ENCODE measurements at places on chromosomes 11 and 22.
A peak's percentile ranks its signal among the peaks of the same experiment; 100 is the strongest.

DNA sequence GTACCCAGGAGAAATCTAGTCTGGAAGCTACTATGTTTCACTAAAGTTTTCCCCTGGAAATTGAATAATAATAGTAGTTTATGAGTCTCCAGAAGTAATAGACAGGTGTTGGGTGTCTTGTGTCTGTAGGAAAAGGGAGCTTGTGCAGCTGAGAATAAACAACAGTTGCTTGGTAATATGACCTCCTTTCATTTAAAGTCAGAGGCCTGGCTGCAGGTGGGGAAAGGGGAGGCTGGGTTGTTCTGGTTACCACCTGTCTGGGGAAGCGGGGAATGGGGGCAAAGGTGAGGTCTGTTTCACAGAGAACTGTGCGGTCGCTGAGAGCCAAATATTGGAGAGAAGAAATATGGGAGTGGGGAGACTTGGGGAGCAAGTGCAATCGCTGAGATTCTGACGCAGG is 3.3 kb upstream of the GRAMD1B start:
- DNase-seq: no peak

- DNase-seq: no peak
Measured at GRCh38 chr11:31641477-31642062, 132.0 kb downstream of the ELP4 start.

DNA sequence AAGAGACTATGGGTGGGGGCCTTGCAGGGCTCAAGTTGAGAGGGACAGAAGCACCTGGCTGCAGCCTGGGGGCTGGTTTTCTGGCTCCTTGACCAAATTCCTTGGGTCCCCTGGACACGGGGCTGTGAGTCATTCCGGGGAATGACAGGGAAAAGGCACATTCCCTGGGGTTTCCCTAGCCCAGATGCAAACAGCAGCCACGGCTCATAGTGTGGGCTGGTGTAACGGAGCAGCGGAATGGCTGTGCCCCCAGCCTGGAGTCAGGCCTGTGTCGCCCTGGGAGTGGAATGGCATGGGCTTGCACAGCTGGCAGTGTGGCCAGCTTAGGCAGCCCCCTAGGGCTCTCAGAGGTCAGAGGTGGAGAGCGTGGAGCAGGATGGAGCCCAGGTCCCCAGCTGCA is 77.6 kb upstream of the KCNQ1OT1 start:
- DNase-seq: no peak

DNA sequence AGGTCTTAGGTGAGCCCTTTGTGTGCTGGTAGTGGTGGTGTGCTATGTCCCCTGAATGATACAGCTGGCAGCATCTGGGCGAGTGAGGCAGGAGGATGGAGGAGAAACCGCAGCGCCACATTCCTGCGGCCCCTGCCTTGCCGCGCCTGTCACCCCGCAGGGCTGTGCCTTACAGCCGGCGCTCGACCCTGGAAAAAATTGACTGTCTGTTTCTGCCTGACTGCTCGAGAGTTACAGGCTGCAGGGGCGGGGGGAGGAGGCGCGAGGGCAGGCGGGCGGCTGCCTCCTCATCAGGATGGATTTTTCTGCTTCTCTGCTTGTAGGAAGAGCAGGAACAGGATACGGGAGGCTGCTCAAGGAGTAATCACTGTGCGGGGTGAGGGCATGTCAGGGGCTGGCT is 443.4 kb downstream of the MIAT start:
- DNase-seq: no peak

DNA sequence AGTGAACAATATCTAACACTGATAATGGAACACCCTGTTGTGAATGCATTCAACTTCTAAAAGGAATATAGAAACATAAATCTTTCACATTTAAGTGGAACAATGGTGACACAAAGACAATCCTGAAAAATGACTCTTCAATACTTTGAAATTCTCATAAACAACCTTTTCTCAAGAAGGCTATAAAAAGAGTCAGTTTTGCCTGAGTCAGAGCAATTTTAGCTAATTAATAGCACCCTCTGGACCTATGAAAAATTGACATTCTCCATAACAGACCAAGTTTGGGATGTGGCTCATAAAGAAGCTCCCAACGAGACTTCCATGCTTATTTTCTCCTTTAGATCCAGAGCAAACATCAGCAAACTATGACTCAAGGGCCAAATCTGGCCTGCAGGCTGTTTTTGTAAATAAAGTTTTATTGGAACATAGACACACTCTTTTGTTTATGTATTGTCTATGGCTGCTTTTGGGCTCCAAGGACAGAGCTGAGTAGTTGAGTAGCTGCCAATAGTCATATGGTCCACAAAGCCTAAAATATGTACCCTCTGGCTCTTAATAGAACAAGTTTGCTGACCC is 108.0 kb downstream of the MAML2 start:
- no peak for DNase-seq

DNA sequence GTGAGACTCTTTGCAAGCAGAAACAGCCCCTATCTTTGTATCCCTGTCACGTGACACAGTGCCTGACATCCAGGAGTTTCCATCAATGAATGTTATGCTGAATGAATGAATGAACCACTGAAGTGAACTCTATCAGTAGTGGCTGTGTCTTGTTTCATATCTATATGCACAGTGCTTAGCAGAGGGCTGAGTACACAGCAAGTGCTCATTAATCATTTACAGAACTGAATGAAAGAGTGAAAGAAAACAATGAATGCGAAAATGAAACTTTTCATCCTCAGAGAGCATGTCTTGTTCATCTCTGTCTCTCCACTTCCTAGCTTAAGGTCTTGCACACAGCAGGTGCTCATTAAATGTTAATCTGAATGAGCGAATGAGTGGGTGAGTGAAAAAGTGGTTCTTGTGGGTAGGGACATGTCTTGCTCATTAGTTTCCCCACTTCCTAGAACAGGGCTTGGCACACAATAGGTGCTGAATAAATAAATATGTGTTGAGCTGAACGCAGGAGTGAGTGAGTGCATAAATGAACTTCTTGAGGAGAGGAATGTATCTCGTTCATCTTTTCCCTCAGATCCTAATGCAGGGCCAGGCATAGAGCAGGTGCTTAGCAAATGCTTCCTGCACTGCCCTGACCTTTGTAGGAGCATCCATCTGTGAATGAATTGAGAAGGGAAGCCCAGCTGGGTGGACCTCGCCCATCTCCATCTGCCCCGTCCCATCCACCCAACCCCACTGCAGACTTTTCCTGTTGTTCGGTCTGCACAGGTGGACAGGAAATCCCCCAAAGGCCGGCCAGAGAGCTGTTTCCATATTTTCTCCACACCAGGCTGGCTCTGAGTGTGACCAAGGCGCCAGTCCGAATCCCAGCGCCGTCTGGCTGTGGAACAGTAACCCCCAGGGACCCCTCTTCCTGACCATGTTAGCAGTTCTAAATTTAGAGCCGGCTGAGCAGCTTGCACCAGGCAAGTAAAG is 113.4 kb upstream of the CRYBB3 start:
- DNase-seq: no peak

- no peak for DNase-seq
Measured at GRCh38 chr11:285021-285893, 3.7 kb upstream of the PGGHG start.

- peak; percentile 98 for DNase-seq
Measured at GRCh38 chr11:95790123-95790932, at the start of gene CEP57. CEP57 (plus strand) TSS chr11:95790498; CDS start chr11:95790699, 201 bp downstream.

DNA sequence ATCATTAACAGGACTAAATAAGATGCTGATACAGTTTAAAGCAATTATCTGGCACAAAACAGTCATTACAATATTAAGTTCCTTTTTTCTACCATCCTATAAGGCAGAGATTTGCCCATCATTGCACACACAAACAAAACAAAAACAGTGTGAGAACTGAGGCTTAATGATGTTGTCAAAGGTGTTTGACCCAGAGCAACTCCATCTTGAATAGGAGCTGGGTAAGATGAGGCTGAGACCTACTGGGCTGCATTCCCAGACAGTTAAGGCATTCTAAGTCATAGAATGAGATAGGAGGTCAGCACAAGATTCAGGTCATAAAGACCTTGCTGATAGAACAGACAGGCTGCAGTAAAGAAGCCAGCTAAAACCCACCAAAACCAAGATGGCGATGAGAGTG is 33.2 kb downstream of the CTSC start:
- no peak for DNase-seq

DNA sequence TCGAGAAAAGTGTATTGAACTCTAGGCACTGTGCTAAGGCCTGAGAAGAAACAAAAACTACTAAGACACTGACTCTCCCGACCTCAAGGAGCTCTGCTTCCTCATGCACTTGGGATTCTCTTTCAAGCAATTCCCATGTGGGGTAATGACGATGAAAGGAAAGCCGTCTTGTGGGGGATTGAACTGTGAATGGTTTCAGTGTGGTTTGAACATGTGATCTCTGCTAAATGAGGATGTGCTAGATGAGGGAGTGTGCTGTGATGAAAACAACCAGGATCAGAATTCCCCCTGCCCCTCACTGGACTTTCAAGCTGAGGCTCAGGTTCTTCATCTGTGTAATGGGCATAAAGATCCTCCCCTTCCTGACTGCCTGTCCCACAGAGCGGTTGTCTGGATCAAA is 74.9 kb downstream of the DEPDC5 start:
- DNase-seq: no peak

DNA sequence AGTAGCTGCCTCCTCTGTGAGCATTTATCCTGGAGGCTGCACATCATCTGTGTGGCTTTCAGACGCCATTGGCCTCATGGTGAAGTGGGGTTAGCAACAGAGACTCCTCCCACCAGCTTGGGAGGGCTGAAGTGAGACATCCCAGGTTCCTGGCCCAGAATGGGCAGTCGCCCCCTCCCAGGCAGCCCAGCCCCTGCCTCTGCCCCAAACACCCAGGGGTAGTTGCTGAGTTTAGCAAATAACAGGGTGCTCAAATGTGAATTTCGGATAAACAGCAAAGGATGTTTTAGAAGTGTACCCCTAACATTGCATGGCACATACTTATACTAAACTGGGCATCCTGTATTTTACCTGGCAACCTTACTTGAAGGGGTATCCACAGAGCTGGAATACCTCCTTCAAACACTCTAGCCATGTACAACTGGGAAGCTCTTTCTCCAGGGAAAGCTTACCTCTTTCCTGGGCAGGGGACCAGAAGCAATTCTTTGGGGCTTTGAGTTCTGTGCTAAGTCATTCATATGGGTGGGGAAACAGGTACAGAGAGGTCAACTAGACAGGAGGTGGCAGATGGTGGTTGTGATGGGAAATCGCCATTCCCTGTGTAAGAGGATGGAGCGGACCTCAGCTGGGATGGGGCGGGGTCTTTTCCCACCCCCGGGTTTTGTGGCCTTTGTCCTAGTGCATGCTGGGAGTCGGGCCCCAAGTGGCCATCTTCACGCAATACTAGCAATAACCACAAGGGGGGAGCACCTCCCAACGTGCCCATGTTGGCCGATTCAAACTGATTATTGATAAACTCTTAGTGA is 19.3 kb downstream of the MTFP1 start:
- DNase-seq: no peak

GRCh38 chr11:17851697-17852096 is 117.1 kb downstream of the KCNC1 start:
- DNase-seq: no peak

DNA sequence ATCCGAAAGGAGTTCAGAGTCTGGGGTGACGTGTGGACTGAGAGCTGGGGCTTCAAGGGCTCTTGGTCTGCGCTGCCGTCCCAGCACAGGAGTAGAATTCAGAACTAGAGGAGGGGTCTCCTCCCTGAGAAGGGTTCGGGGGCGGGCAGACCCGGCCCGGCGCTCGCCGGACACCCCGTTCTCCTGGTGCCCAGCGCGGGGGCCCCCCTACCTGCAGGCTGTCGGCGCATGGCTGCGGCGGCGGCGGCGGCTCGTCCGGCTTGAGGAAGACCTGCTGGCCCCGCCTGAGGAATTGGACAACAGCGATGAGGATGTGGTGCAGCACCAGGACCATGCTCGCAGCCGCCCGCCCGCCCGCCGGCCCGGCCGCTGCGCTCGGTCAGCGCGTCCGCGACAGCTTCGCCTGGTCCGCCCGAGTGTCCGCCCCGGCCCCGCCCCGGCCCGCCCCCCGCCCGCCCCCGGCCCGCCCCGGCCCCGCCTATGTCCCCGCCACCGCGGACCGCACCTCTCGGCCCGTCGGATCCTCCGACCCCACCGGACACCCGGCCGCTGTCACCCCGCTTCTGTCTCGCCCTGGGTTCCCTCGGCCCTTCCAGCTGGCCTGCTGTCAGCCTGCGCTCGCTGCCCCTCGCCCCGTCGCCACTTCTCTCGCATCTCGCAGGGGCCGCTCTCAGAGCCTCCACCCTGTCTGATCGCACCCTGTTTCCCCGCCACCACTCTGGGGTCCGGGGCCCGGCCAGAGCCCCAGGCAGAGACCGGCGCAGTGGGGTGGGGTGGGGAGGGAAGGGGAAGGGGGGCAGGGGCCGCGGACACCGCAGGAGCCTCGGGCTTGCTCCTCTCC is 32.0 kb downstream of the PDE2A start:
- DNase-seq: no peak

DNA sequence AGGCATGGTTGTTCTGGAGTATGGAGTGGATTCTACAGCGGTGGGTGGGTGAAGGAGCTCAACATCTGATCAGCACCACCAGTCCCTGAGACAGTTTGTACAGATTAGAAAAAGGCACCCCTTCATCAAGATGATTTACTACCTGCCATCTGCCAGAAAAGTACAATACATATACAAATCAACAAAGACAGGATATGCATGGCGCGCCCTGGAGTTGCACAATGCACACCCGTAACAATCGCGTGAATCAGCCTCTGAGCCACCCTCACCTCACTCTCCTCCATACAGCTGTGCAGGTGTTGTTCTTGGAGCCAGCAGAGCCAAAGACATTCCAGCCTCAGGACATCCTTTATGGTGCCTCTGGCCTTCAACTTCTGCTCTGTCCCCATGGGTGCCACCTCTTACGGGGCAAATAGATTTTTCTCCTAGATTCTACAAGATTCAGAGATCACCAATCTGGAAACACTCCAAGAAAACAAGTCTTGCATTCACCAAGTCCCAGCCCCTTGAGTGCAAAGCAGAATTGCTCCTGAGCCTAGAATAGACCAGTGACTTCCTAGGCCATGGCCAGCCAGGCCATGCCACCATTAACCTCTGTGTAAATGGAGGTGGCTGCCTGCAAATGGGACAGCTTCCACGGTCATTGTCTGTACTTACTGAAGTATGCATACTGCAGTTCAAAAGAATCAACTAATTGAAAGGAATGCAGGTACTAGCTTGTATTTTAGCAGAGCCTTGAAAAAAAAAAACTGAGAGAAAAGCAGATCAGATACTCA is 490.9 kb downstream of the SOX6 start:
- no peak for DNase-seq

DNA sequence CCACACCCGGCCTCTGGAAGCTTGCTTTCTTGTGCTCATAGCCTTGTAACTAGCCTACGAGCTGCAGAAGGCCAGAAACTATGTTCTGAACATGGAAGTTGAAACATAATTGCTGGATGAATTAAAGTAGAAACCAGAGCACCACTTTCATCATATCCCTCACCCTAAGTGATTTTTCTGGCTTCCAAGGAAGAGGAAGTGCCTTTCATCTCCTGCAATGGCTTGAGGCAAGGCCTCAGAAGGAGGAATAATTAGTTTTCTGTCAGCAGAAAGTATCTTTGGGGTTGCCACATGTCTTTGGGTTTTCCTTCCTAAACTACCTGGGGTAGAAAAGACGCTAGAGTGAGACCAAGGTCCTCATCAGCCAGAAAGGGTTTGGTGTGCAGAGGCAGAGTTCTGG is 14.5 kb downstream of the RPL27A start:
- DNase-seq: no peak

GRCh38 chr11:132898676-132899075 is 633.6 kb downstream of the OPCML start:
- DNase-seq: no peak

- DNase-seq: no peak
Measured at GRCh38 chr11:83272627-83273026, 13.5 kb downstream of the CCDC90B start.

All from AG09319 (cell line).